ENCODE measurements at places on chromosomes 1 and 21. TPM values are rescaled to one million over a fixed set of nuclear protein-coding genes. Genes with fewer than 3 reads are reported as not detected.

- DNase-seq = no peak
Measured at GRCh38 chr1:111406321-111406768, 21.2 kb downstream of the OVGP1 start.

DNA sequence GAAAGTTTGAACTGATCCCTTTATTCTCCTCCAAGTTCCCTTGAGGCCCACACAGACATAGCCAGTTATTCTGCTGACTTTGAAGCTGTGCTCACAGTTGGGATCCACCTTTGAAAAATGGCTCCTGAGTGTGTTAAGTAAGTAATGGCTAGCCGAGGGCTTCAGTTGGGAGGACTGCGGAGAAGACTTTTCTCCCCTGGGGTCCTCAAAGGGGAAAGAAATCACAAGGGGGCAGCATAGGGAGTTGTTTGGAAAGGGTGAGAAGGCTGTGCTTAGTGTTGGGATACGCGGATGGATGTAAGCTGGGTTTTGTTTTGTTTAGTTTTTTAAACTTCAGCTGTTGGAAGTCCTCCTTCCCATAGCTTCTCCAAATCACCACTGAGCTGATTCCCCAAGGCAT lies 8.3 kb downstream of the PGM1 start:
- DNase-seq = no peak

GRCh38 chr1:32447469-32448185 lies 17.2 kb upstream of the ZBTB8B start:
- DNase-seq = no peak

SPATA45 gene
- not detected for total RNA-seq

DNA sequence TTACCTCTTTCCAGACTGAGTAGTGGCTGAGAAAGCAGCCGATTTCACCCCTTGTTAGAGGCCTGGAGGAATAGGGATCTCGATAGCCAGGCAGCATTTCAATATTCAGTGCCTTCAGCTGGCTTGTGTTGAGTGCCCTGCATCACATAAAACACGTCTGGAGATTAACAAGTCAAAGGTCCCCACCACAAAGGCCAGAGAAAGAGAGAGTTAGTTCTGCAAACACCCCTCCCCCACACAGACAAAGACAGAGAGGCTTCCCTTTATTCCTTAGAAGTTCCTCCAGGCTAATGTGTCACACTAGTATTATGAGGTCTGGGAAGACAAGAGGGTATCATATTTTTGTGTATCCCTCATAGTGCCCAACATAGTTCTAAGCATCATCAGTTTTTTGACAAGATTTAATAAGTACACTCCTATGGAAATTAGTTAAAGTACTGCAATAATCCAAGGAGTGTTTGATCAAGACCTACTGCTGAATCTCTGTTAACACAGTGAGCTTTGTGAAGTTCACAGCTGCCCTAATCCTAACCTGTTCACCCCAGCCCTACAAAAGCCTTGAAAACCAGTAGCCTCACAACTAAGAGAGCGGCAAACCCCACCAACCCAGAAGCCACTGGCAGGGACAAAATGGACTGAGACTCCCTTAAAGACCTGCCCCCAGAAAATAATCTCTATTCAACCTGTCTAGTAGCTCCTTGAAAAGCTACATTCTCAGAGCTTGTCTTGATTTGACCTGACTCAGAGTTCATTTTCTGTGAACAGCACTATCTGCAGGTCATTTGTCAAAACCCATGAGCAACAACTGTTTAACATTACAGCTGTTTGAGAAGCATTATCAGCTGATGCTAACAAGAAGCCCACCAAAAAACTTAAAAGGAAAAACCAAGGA lies 91.9 kb downstream of the COLGALT2 start:
- DNase-seq = no peak

DNA sequence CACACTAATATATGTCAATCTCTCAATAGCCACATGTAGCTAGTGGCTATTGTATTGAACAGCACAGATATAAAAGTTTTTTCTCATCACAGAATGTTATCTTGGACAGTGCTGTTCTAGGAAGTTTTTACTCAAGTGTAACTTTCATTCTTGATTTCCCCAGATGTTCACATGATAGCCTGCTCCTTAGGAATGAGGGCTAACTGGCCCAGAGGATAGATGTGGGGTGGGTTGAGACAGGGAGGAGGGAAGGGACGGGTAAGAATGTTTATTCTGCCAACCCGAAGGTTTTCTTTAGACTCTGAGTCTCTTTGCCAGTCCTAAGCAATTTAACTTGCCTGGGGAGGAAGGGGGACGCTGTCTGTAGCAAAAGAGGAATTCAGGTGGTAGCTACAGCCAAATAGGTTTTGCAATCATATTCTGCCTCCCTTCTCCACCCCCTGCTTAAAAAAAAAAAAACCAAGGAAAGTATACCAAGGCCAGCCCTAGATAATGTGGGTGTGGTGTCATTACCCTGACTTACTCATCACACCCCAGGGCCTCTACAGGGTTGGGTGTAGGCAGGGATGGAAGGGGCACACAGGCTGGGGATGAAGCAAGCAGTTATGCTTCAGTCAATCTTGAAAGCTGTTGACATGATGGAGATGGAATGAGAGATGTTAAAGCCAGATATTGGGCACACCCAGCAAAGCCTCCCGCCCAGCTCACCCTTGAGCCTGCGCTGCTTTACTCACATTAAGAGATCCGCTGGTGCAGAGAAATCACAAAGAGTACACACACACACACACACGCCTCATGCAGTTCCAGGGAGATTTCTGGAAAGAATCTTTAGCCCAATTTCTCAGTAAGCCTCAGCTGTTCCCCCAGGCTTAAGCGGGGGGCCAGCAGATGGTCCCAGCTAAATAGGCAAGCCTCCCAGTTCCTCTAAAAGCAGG lies 59.9 kb downstream of the PLXNA2 start:
- no peak for DNase-seq

CXADR gene
- 24.5 TPM for total RNA-seq

LEMD1 gene
- not detected for total RNA-seq

RHD gene
- total RNA-seq = not detected

- DNase-seq = no peak
Measured at GRCh38 chr1:14741532-14741931, 143.0 kb downstream of the KAZN start.

CHIT1 gene
- not detected for total RNA-seq

Measured in left ventricle myocardium inferior (tissue), 1 donor.